ENCODE measurements at places on chromosomes 16 and 17.

DNA sequence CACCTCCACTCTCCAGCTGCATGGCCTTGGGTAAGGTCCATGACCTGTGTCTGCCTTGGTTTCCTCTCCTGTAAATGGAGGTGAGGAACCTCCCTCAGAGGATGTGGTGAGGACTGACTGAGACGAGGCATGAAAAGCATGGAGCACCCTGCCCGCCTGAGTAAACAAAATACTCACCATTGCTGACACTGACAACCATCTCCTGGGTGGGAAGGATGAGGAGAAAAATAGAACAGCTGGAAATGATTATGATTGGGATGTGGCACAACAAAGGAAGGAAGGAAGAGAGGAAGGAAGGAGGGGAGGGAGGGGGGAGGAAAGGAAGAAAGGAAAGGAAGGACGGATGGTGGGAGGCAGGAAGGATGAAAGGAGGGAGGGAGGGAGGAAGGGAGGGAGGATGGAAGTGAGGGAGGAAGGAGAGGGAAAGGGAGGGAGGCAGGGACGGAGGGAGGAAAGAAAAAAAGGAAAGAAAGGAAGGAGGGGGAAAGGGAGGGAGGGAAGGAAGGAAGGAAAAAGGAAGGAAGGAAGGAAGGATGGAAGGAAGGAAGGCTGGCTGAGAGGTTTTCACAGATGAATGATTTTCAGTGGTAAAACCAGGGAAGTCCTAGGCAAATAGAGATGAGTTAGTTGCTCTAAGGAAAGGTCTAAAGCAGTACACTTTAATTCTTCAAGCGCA is 276.5 kb upstream of the XYLT1 start:
- no peak for DNase-seq

GRCh38 chr17:27756467-27757371 is 43.6 kb downstream of the NOS2 start:
- no peak for DNase-seq

GRCh38 chr16:17154981-17155380 is 315.8 kb downstream of the XYLT1 start:
- DNase-seq, result no peak

DNA sequence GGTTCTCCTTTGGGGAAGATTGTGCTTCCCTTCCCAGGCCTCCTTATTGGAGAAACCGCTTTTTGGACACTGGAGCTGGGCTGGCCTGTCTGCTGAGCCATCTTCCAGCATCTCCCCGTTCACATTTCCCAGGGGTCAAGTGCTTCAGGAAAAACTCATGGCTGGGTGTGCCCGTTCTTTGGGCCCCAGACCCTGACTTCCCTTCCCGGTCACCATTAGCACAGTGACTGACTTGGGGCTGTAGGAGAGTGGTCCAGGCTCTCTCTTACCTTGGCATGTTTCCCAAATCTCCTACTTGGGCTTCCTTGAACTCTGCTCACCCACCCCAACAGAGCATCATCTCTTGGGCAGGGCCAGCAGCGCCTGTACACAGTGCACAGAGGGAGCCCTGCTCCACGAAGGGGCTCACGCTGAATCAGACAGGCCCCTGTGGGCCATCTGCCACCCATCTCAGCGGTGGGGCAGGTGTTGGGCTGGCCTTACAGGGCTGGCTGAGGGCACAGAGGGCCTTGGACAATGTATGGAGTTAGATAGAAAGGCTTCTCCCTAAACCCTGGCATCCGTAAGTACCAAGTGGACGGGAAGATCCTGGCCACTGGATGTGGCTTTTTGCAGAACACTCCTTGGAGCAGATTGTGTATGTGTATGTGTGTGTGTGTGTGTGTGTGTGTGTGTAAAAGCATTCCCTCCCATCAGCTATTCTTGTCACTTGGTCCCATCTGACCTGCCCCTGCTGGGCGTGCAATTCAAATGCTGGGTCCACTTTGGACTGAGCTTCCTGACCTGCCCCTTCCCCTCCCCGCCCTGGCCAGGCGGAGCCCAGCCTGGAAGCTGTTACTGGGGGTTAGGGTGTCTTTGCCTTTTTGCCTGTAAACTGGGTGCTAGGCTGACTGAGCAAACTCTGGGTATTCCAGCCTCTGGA is 24.9 kb upstream of the CDC42EP4 start:
- no peak for DNase-seq

- no peak for DNase-seq
Observed at GRCh38 chr16:81708266-81709015, 70.7 kb upstream of the PLCG2 start.

DNA sequence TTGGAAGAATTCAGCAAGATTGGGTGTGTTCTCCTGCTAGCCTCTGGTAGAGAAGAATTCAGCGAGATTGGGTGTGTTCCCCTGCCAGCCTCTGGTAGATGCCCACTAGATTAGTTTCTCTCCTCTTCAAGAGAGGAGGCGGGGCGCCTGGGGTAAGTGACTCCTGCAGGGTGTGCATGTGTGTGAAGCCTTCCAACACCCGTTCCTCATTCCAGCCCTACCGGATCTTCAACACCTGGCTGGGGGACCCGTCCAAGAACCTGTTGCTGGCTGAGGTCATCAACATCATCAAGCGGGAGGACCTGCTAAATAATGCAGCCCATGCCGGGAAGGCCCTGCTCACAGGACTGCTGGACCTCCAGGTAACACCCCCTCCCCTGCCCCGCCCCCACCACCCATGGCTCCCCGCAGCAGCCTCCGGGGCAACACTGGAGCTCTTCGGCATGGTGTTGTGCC is 21.3 kb downstream of the TMEM186 start:
- no peak for DNase-seq

GRCh38 chr16:88896238-88897070 is 30.0 kb upstream of the PABPN1L start:
- DNase-seq, result no peak

- no peak for DNase-seq
Observed at GRCh38 chr17:68908045-68908444, 47.1 kb downstream of the ABCA8 start.

All from stimulated activated CD4-positive, alpha-beta T cell treated with anti-CD3 and anti-CD28 coated beads, TNF-alpha, amount 100 ng/mL, for 1 hour (primary cell).